ENCODE measurements at places on chromosomes 1 and 21.

DNA sequence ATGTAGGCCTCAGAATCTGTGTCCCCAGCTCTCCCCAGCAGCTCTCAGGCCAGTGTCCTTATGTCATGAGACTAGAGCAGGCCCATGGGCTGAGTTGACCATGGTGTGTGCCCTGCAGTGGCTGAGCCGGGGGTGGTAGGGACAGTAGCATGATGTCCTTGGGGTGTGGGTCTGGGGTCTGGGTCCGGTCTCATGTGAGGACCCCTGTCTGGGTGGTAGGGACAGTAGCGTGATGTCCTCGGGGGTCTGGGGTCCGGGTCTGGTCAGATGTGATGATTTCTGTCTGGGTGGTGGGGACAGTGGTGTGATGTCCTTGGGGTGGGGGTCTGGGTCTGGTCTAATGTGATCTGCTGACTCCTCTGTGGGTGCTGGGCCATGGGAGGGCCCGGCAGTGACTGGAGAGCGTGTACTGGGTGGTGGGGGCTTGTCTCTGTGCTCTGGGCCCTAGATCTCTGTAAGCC, 64.5 kb downstream of the OBSCN start:
- DNase-seq = no peak

DNA sequence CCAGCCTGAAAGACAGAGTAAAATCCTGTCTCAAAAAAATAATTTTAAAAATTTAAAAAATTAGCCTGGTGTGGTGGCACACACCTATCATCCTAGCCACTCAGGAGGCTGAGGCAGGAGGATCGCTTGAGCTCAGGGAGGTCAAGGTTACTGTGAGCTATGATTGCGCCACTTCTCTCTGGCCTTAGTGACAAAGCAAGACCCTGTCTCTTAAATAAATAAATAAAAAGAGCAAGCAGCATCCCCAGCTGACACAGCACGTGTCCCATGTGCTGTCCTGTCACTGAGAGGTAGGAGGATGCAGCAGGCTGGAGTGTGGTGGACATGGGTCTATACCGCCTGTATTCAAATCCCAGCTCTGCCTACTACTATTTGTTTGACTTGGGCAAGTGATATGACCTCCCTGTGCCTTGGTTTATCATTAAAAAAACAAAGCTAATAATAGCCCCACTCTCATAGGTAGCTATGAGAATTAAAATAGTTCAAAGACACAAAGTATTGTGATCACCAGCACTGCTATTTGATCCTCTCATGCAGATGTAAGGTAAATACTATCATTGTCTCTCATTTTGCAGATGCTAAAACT, 22.2 kb upstream of the ECE1 start:
- no peak for DNase-seq

- no peak for DNase-seq
These were observed 1.4 kb downstream of the ADORA1 start for GRCh38 chr1:203128716-203129500.

GRCh38 chr1:198691063-198691462, 52.2 kb downstream of the PTPRC start:
- DNase-seq = no peak

GRCh38 chr1:17170571-17170970, 34.4 kb upstream of the PADI1 start:
- DNase-seq = peak; percentile 55

DNA sequence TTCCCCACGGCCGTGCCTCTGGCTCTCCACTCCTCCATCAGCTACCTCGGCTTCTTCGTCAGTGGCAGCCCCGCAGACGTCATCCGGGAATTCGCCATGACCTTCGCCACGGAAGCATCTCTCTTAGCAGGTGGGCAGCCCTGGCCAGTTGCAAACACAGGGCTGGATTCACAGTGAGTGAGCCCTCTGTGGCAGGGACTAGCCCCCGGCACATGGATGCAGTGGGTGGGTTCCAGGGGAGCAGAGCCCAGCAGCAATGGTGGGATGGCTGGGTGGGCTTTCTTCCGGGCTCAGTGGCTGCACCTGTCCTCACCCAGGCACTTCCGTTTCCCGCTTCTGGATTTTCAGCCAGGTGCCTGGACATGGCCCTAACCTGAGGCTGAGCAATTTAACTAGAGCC, 9.4 kb downstream of the UBASH3A start:
- DNase-seq = no peak

GRCh38 chr1:24909388-24909898, 20.6 kb downstream of the RUNX3 start:
- peak; percentile 89 for DNase-seq

GRCh38 chr1:3349161-3349967, 105.1 kb upstream of the ARHGEF16 start:
- DNase-seq = peak; percentile 7

DNA sequence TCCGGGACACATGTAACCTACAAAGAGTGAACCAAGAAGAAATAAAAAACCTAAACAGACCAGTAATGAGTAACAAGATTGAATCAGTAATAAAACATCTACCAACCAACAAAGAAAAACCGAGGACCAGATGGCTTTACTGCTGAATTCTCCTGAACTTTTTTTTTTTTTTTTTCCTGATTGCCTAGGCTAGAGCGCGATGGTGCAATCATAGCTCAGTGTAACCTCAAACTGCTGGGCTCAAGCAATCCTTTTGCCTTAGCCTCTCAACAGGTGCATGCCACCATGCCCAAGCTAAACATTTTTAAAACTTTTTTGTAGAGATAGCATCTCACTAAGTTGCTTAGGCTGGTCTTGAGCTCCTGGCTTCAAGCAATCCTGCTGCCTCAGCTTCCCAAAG, 11.2 kb upstream of the FGGY start:
- no peak for DNase-seq

DNA sequence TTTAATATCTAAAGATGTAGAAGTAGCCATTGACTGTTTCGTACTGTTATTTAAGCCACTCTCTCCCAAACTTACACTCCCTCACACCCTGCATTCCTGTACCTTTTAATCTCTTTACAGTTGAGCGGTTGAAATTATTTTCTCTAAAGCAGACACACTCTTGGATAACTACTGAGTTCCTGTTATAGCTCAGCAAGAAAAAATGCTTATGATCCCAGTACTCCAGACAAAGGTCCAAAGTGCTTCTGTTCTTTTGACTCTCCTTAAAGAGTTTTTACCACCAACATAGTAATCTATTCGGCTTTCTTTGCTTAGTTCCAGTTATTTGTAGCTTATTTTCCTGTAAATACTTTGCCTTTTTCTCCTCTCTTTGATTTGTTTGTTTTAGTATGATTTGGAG, 100.1 kb downstream of the ATF6 start:
- DNase-seq = no peak

Data from amniotic epithelial cell (primary cell).